Bronchial epithelial cell (primary cell): ENCODE measurements at places on chromosomes 2 and 18.

- no peak for DNase-seq
Observed at GRCh38 chr2:45567974-45568789, 42.9 kb downstream of the SRBD1 start.

- no peak for DNase-seq
Observed at GRCh38 chr18:30989141-30989540, 53.4 kb downstream of the DSC3 start.

DNA sequence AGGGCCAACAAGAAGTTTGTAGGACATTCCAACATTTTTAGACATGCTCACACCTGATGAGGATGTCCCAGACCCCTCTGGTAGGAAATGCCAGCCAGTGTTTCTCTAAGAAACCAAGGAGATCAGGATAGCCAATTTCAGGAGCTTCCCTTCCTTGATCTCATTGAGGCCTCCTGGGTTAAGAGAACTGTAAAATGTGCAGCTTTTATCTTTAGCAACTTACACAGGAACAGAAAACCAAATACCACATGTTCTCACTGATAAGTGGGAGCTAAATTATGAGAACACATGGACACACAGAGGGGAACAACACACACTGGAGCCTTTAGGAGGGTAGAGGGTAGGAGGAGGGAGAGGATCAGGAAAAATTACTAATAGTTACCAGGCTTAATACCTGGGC is 99.6 kb upstream of the MAP2 start:
- DNase-seq: no peak

DNA sequence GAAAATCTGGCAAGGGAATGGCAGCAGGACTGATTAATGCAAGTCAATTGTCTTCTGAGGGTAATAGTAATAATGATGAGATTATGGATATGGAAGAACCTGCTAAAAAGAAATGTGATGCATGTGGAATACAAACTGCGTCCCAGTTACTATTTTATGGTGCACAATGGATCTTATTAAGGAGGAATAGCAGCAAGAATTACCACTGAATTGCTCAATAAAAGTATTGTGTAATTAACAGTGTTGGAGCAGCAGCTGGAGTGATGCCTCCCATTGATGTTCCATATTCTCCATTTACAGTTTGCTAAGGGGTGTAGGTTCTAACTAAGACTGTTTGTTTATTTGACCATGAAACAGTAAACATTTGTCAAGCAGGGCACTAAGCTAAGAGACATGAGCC is 167.9 kb downstream of the HRH4 start:
- no peak for DNase-seq

DNA sequence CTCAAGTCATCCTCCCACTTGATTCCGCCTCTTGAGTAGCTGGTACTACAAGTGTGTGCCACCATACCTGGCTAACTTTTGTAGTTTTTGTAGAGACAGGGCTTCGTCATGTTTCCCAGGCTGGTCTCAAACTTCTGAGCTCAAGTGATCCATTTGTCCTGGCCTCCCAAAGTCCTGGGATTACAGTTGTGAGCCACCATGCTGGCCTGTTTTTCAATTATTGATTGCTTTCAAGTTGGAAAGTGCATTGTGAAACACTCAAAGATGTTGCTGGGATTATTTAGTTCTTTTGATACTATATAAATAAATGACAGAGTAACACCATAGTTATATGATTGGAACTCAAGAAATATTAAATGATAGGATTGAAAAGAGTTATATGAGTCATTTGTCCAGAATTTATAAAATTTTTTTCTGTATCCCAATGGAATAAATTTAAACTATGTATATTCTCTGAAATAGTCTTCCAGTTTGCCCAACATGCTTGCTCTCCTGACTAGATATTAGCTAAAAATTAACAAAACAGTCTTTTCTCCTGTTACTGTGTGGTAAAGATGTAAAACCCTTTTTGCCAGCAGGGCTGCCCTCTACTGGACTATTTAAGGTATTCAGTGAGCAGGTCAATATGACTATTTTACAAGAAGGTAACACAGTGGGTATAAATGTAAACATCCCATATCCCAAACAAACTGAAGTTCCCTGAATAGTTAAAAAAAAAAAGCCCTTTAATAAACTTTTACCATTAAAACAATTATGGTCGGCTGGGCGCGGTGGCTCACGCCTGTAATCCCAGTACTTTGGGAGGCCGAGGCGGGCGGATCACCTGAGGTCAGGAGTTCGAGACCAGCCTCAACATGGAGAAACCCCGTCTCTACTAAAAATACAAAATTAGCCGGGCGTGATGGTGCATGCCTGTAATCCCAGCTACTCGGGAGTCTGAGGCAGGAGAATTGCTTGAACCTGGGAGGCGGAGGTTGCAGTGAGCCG is 42.7 kb downstream of the ACSL3 start:
- peak; percentile 61 for DNase-seq

GRCh38 chr18:49898421-49898820 is 85.1 kb upstream of the ACAA2 start:
- peak; percentile 67 for DNase-seq

- peak; percentile 21 for DNase-seq
Observed at GRCh38 chr18:77000527-77000926, 132.1 kb downstream of the MBP start.

GRCh38 chr2:205076405-205076804 is 531.1 kb downstream of the PARD3B start:
- no peak for DNase-seq

DNA sequence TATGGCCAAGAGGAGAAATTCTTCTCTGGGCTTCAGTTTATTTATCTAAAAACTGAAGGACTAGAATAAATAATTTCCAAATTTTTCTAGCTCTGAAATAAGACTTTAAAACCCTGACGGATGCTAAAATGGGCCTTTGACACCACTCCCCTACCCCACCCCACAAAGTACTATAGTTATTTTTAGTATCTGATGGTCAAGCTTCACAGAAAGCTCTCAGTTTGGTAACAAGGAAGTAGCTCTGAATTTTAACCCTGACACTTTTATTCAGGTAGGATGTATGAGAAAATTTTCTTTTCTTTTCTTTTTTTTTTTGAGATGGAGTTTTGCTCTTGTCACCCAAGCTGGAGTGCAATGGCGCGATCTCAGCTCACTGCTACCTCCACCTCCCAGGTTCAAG is 2.4 kb downstream of the RBKS start:
- DNase-seq: no peak

GRCh38 chr2:28721601-28722191 is 29.9 kb upstream of the PPP1CB start:
- no peak for DNase-seq

DNA sequence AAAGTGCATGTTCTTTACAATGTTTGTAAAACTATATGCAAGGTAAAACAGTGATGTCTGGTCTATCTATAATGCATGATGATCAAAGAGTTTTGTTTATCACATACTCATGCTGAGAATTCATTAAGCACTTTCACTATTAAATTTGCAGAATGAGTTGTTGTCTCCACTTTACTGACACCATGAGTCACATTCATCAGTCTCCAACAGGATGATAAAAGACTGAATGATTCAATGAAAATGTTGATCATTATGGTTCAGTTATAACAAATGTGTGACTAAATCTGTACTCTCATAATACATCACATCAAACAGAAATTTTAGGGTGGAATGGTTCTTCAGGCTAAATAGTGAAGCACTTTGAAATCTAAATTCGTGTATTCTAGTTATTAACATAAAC is 129.0 kb downstream of the ERBB4 start:
- peak; percentile 55 for DNase-seq

- DNase-seq: no peak
Observed at GRCh38 chr18:45202061-45202460, 413.2 kb upstream of the SLC14A2 start.

DNA sequence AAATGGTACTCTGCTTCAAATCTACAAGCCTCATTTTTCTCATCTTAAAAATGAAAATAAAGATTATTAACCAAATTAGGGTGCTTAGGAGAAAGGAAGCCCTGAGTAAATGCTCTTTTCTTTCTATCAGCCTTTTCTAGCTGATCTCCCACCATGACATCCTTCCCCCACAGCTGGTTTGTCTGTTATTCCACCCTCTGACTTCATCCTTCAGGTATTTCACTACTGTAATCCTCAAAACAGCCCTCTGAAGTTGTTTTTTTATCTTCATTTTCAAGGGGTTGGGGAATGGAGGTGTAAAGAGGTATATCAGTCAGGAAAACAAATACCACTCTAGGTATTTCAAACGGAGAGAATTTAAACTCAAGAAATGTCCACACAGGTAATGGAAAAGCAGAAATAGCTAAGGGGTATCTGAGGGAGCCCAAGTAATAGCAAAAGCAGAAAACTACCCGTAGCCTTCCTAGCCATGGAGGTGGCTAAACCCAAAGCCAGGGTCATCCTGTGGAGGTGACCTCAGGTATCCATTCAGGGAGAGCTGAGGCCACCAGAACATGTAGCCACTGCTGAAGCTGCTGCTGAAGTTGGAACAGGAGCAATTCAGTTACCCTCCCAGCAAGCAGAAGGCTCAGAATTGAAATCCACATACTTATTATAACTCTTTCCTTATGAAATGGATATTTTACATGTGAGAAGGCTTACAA is 990.9 kb upstream of the ACVR2A start:
- DNase-seq: peak; percentile 43

DNA sequence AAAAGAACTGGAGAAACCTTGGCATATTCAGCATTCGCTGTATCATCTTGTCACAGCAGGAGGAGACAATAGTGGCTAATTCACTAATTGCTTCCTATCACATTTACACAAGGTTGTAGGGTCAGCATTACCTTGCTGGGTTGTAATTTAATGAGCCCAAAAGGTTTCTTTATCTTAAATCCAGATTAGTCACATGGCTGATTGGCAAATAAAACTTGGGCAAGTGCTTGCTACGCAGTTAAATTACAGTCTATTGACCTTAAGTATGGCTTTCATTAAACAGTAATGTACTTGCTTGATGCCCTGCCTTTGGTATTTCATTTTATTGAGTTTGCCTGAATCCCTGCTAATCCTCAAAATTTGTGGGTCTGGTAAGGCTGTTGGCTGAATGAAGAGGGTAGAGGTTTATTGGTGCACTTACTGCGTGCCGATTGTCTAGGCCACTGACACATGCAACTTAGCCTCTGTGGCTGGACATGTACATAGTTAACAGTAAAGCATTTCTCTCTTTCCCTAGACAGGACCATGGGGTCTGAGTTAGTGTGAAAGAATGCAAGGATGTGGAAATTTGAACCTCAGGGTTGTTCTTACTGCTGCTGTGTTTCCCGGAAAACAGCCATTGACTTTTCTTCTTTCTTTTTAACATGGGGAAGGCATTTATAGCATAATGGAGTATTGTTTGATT is 34.3 kb downstream of the FMNL2 start:
- DNase-seq: peak; percentile 52

DNA sequence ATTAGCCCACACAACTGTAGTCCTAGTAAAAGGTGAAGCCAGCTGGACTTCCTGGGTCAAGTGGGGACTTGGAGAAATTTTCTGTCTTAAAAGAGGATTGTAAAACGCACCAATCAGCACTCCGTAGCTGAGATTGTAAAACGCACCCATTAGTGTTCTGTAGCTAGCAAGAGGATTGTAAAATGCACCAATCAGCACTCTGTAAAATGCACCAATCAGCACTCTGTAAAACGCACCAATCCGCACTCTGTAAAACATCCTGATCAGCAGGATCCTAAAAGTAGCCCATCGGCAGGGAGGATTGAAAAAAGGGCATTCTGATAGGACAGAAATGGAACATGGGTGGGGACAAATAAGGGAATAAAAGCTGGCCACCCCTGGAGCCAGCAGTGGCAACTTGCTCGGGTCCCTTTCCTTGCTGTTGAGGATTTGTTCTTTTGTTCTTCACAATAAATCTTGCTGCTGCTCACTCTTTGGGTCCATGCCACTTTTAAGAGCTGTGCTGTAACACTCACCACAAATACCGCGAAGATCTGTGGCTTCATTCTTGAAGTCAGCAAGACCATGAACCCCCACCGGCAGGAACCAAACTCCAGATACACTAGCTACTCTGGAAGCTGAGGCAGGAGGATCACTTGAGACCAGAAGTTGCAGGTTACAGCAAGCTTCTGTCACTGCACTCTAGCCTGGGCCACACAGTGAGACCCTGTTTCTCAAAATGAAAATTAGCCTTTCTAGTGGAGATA is 102.6 kb downstream of the HS6ST1 start:
- no peak for DNase-seq

DNA sequence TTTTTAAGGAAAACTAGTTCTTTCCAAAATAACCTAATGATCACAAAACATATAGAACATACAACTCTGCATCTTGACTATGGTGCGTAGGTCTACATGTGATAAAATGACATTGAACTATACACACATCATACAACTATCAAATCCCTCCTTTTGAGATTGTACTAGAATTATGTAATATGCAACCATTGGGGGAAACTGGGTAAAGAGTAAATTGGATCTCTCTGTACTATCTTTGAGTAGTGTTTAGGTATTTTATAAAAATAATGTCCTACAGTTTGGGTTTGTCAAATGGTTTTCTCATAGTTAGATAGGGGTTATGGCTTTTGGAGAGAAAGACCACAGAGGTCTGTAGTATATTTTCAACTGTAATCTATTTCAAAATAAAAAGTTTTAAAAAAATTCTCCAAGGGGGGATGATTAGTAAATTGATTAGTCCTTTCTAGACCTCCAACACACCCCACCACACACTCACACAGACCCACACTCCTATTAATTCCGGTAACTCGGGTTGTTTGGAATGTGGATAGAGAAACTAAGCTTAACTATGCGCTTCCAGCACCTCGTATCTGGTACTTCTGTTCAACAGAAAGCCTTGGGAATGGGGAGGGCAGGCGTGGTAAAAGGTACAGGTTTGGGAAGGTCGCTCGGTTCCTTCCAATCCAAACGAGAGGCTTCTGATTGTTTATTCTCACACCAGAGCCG is 695 bp upstream of the BIRC6 start:
- DNase-seq: peak; percentile 36

- no peak for DNase-seq
Observed at GRCh38 chr2:184413671-184414229, 184.6 kb upstream of the ZNF804A start.

DNA sequence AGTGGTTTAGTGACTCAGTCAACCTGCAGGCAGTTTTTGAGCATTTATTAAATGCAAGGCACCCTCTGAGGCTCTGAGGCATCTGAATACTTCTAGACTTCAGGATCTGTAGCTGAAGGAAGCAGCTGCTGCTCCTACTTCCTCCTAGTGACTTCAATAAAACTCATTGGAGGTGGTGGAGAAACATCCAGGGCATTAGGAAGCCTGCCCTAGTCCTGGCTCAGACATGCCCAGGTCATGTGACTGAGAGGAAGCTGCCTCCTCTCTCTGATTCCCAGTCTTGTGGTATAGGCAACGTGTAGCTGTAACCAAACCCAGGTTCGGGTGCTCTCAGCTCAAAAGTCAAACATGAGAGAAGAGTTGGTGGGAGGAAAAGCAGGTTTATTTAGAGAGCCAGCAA is 287.2 kb upstream of the GYPC start:
- DNase-seq: peak; percentile 23

- DNase-seq: peak; percentile 22
Observed at GRCh38 chr2:213104092-213104902, 47.1 kb downstream of the IKZF2 start.

- no peak for DNase-seq
Observed at GRCh38 chr2:241858206-241859016, at the start of gene PDCD1. TSS of gene PDCD1 (minus strand) at chr2:241858894. CDS start at chr2:241858838, 56 bp downstream.

DNA sequence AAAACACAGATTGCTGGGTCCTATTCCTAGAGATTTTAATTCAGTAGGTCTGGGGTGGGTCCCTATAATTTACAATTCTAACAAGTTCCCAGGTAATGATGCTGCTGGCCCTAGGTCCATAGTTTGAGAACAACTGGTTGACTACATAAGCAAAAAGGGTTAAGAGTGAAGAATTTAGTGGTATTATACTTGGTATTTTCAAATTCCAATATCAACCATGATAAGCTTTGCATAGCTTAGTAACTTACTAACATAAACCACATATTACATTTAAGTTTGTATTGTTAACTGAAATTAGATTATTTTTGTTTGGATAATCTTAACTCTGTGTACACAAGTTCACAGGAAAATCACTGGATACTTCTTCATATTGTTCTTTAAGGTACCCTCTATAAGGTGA is 862.9 kb upstream of the ACVR2A start:
- no peak for DNase-seq
